ENCODE measurements at places on chromosomes 6 and 20.

GRCh38 chr6:90217506-90218127 is 79.0 kb downstream of the BACH2 start:
- no peak for DNase-seq

- DNase-seq = no peak
These were observed 16.6 kb downstream of the ATG5 start for GRCh38 chr6:106308985-106309384.

DNA sequence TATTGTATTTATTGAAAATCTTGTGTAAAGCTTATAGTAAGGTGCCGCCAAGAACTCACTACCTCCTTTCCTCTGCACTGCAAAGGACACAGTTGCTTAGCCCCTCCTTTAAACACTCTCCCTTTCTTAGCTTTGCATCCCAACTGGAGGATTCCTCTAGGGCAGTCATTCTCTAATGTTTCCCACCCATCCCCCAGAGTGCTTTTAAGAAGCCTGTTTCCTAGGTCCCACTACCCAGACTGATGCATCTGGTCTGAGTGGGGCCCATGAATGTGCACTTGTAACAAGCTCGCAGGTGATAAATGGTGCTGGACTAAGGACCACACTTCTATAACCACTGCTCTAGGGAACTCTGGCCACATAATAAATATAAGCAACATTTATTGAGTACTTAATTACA is 55.2 kb downstream of the B4GALT5 start:
- DNase-seq = no peak

DNA sequence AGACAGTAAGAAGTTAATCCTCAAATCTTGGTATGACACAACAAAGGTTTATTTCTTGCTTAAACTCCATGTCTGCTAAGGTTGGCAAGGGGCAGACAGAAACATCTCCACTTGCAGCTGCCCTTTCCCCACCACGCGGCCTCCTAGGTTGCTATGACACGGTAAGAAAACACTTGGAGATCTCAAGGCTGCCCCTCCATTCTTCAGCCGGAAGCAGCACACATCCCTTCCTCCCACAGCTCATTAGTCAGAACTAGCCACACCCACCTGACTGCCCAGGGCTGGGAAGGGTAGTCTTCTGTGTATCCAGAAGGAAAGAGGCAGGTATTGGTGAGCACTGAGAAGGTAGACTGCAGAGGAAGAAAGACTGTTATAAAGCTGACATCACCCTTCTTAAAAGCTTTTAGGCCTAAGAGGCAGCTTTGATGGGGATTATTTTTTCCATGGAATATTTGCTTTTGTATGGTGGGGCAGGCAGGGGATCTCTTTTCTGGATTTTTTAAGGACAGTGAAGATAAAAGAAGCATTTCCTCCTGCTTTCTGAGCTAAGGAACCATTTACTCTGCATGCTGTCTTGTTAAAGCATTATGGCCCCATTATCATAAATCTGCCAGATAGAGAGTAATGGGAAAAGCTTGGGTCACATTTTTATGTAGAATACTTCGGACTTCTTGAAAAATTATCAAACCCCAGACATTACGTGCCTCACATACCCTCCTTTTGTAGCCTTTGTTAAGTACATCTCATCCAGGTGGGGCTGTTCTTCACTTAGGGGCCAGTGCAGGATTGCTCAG is 41.6 kb downstream of the MRAP2 start:
- DNase-seq = no peak

DNA sequence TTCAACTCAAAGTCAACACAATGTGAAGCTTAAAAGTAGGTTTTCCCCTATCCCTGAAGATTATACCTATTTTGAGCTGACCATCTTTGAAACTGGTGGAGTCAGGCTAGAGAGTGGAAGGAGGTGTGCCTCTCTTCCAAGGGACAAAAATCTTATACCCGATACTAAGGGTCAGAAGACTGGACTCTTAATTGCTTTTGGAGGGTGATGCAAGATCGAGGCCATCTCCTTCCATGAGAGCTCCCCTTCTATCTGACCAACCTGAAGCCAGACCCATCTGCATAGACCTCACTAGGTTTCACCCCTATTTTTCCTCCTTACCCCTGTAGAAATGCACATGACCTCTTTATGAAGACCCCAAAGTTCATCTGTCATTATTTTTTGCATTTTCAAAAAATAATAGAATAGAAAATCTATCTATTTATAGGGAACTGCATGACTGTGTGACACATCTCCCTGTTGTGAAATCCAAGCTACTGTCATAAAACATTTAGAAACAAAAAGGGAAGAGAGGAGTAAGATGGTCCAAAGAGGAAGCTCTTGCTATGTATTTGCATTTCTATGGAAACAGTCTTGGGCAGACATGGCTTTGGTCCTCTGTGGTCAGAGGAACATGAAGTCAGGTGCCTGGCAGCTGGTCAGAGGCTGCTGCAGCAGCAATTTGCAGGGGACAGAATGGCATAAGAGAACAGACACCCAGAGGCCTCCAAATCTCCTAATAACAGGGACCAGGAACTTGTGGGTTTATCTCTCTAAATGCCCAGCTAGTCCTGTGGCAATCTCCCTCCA is 349.2 kb downstream of the MAFB start:
- no peak for DNase-seq

DNA sequence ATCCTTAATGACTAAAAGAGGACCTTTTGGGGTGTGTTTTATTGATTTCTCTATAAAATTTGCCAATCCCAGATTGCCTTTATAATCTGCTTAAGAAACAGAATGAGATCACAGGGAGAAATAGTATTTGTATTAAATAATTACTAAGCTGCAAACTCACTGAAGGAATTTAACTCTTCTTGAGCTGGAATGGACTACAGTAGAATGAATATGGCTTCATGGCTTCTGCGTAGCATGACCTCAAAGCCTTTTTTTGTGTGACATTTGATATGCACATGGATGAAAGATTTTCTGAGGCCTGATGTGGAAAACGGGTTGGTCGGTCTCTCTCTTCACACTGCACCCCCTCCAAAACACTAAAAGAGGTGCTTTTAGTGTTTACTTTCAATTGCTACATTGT is 115.9 kb downstream of the QKI start:
- no peak for DNase-seq

Data from stimulated activated CD8-positive, alpha-beta memory T cell treated with anti-CD3 and anti-CD28 coated beads, Interleukin-7, amount 100 ng/mL, for 1 hour (primary cell).